ENCODE measurements at places on chromosomes 3 and 15.

DNA sequence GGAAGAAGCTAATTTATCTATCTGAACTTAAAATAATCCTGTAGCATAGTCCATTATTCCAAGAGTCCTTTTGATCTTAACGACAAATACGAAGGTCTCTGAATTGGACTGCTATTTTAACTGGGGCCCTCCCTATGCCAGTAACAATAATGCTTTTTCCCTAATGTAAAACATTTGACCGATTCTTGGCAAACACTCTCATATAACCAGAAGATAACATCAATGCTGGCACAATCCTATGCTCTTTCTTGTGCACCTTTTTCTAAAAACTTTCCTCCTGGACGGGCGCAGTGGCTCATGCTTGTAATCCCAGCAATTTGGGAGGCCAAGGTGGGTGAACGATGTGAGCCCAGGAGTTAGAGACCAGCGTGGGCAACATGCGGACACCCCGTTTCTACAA is 3.9 kb downstream of the LRRFIP2 start:
- DNase-seq, result no peak

DNA sequence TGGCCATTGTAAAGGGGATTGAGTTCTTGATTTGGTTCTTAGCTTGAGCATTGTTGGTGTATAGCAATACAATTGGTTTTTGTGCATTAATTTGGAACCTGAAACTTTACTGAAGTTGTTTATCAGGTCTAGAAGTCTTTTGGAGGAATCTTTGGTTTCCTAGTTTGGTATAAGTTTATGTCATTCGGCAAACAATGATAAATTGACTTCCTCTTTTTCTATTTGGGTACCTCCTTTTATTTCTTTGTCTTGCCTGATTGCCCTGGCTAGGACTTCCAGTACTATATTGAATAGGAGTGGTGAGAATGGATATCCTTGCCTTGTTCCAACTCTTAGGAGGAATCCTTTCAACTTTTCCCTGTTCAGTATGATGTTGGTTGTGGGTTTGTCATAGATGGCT is 32.1 kb downstream of the SPESP1 start:
- no peak for DNase-seq

GRCh38 chr15:68085052-68085451 is 30.9 kb downstream of the PIAS1 start:
- DNase-seq, result no peak

DNA sequence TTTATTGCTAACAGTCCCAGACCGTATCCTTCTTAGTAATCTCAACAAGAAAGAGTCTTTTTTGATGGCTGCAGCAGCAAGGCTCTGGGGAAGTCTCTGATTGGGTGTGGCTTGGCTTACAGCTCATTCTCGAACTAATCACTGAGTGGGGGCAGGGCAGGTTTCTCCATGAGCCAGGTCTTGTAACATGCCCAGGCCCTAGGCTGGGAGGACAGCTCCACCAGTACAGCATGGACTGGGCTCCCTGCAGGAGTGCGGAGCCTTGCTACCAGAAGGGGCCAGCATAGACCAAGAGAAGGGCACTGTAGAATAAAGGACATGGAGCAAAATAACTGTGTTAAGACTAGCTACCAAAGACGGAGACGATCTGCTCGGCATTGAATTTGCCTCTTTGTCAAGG is 7.2 kb downstream of the CD276 start:
- no peak for DNase-seq

DNA sequence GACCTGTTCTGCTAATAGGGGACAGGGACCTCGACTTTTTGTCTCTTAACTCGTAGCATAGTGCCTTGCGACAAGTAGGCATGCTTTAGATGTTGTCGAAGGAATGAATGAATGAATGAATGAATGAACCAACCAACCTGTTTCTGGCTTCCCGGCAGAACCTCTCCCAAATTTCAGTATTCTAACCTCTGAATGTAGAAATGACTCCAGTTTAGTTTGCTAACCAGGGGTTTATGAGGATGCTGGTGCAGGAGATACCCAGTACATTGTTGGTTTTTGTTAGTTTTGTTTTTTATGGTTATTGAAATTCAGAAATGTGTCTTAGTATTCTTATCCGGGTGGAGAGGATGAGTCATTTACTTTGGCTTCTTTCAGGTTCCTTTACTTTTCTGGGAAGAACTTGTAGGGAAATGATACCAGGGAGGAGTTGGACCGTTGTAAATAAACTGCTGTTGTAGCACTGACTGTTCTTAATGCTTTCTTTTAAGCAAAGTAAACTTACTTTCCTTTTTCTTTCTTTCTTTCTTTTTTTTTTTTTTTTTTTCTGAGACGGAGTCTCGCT is 29.6 kb upstream of the EHHADH start:
- DNase-seq, result no peak

- no peak for DNase-seq
Measured at GRCh38 chr15:60583194-60583593, 104.3 kb upstream of the ICE2 start.

DNA sequence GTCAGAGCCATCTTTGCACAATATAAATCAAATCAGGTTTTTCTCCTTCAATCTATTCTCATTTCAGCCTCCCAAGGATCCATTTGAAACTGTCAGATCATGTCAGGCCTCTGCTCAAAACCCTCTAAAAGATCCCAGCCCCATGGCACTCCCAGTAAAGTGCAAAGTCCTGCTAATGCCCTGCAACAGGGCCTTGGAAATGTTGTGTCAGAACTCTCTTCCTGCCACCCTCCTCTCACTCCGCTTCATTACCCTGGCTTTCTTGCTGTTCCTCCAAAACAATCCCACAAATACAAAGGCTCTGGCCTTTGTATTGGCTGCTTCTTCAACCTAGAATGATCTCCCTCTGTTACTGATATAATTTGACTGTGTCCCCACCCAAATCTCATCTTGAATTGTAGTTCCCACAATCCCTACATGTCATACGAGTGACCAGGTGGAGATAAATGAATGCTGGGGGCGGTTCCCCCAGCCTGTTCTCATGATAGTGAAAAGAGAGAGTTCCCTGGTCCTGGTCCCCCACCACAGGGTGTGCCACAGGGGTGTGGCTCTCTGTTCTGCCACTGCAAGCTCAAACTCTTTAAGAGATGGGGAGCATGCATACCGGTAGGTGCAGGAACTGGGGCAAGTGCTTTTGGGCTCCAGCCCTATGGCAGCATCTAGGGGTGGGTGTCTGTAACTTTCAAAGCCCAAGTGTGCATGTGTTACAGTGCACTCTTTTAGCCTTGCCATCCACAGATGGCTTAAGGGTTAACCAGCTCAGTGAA is 22.9 kb upstream of the TRA2B start:
- DNase-seq, result no peak

DNA sequence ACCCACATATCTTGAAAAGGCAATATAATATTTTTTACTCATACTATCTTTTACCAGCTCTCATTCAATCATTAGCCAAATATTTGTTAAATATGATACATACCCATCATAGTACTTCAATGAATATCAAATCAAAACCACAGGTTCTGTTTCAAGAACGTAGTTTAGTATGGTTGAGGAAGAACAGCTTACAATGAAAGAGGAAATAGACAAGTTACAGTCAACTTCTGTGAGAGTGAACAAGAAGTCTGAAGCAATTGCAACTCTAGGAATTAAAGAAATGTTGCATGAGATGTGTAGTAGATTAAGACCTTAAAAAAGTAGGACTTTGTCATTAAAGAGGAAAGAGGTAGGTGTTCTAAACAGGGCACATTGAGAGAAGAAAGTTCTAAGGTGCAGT is 9.3 kb downstream of the BCHE start:
- no peak for DNase-seq

DNA sequence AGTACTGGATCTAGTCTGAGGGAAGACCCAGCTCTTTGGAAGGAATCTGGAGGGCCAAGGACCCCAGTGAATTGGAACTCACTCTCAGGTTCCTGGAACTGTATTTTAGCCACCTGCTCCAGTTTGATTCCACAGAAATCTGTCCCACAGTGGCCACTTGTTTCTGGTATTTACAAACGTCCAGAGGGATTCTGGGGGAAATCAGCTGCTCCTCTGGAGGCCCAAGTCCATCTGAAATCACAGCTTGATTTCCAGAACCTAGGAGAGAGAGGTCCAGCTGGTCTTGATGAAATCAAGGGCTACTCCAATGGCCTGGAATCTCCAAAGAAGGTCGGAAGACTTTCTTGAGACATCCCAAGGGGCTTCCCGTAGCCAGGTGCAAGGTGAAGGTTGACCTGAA is 132.3 kb upstream of the UMPS start:
- DNase-seq, result no peak

GRCh38 chr3:93969443-93969842 is 4.3 kb downstream of the PROS1 start:
- no peak for DNase-seq

DNA sequence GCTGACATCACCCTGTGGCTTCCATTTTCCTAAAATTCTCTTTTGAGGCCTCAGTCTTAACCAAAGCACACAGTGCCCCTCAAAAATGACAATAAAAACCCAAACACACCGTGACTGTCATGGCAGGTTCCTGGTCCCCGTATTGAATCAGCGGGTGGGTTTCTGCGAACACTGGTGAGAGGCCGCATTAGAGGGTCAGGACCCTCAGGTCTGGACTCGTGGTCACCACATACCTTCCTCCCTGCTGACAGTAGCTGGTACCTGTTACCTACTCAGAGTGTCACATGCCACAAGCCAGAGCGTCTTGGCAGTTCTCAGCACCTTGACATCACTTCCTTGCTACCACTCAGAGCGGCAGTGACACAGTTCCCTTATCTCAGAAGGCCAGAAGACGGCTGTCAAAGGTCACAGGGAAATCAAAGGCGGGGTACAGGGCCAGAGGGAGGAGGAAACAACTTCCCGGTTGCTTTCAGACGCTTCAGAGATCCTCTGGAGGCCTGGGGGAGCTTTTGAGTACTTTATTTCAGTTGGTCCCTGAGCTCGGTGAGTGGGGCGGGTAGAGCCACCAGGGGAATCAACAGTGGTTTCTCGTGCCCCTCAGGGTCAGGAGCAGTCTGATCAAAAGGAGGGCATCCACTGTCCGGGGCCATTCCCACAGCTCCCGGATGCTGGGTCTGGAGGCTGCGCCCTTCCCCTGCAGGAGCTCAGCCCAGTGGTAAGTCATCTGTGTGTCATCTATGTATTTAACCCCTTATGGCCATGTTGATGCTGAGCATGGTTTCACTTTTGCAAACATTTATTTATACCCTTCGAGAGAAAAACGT is at the start of the genes CCR5AS and CCRL2:
Gene CCR5AS, minus strand, starts transcription at position 279 of the 824 bp plus-strand sequence.
Gene CCRL2, plus strand, starts transcription at position 472 of the 824 bp plus-strand sequence. CDS start 821 bp downstream, outside the sequence.
- no peak for DNase-seq

GRCh38 chr3:94226078-94226477 is 163.2 kb downstream of the NSUN3 start:
- no peak for DNase-seq

DNA sequence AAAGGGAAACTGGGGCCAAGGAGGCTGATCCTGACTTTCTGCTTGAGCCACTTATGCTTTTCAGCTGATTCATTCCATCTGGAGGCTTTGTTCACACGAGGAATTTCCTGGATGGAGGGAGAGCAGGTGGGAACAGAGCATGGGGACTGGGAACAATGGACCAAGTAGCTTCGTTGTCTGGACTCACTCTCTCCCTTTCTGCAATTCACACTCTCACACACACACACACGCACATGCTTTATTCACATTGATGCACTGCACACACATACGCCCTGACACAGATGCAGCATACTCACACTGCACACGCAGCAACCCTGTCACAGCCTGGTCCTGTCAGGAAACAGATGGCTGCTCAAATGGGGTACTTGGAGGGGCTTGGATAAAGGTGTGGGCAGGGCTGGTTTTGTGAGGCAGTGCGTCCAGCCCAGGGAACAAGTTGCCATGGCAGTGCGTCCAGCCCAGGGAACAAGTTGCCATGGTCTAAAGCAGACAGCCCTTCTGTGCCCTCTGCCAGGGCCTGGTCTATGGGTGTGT is 19.8 kb upstream of the CHCHD6 start:
- no peak for DNase-seq

DNA sequence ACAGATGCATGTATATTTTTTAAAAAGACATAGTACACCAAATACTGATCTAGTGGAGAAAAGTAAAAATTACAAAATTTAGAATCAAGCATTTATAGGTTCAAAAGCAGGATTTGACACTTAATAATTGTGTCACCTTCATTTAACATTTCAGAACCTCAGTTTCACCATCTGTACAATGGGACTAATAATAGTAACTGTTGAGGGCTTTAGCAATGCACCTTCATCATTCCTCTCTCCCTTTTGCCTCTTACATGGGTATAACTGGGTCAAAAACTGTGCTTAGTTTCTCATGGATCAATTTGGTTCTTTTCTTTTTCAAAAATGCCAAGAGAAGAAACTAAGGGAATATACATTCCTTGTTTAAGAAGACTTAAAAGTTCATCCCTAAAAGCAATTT is 5.5 kb upstream of the TMEM212 start:
- DNase-seq, result no peak

DNA sequence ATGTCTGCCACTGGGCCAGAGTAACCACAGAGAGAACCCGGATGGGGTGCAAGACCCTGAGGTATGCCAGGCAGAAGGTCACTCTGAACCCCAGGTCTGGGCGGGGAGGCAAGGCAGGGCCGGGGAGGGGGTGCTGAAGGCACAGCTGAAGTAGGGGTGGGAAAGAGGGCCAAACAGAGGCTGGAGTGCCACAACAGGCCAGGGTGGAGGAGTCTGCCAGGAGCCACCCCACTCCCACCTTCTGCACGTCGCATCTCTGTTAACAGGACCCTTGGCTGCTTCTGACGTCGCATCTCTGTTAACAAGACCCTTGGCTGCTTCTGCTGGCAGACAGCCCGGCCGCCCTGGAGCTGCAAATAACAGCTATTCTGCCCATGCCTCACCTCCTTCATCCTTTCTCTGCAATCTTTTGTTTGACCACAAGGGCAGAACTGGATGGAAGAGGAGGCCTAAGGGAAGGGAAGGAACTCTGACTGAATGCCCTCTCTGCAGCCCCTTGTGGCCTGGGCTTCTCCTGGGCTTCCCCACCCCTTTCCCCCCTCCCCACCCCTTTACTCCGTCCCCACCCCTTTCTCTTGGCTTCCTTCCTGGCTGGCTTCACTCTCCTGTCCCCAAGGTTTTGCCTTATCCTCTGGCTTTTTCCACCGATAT is 20.6 kb upstream of the FBLN2 start:
- DNase-seq, result no peak

DNA sequence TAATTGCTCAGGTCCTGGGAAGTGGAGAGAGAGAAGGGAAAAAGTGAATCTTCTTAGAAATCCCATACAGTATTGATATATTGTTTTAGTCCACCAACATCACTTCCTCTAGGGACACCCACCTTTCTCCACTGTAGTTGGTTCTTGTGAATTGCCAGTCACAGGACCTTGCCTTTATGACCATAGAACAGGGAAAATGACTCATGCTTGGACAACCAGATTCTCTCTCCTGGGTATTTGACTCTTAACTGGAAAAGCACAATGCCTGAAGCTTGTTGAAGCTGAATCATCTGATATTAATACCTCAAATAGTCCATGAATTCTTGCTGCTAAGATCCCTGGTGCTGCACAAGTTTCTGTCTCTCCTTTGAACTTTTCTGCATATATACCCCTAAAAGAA is 32.5 kb upstream of the DCLK3 start:
- DNase-seq, result no peak
